Bone marrow (tissue), 2 donors: ENCODE measurements at places on chromosomes 3 and 15.

DNA sequence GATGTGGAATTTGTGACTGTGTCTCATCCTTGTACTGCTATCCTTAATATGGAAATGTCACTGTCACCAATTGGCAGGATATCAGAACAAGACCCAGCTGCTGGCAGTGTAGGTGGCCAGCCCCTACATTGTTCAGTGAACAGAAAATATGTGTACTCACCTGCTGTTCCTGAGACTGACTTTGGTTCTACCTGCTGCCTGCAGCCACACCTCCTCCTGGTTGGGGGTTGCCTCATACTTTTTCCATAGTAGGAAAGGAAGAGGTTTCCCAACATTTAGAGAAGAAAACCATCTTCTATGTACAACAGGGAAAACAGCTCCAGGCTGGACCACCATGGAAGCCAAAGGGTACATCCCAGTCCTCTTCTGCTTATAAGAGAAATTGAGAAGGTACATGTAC lies 35.9 kb downstream of the SLC12A1 start:
- no peak for DNase-seq

DNA sequence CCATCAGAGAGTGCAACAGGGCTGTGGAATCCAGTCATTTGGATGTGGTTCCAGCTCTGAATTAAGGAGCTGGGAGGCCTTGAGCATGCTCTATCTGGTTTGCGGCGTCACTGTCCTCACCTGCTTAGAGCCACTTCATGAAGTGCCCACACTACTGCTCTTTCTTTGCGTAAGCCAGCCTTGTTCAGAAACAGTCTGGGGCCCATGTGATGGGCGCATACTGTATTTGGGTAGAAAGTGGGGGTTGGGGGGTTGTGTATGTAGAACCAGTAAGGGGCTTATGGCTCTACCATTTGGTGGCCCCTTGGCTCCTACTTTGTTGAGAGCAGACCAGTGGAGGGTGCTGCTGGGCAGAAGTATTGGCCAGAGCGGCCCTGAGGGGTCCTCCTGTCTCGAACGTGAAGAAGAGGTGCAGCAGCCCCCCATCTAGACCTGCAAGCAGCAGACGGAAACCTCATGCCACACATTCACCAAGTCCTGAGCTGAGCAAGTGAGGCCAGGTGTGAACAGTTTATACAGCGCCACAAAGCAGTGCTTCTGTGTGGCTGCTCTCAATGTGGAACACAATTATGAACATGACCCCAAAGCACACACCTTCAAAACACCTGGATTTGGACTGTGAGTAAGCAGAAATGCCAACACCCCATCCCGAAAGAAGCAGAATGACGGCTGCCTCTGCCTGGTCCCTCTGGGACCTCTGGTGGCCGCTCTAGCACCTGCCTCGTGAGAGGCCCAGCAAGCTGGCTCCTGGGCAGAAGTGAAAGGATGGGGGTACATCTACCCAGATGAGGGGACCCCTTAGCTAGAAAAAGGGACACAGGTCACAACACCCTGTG lies 26.6 kb downstream of the SRPRB start:
- DNase-seq, result no peak

DNA sequence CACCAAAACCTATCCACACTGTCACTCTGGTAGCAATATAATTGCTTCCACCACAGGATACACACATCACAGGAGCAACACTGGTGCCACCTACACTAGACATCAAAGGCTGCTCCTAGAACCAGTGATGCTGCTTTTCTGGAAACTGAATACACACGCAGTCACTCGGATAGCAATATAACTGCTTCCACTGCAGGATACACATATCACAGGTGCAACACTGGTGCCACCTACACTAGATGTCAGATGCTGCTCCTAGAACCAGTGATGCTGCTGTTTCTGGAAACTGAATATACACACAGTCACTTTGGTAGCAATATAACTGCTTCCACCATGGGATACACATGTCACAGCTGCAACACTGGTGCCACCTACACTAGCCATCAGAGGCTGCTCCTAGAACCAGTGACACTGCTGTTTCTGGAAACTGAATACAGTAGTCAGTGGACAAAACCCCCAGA lies 6.9 kb upstream of the TNFSF10 start:
- no peak for DNase-seq

DNA sequence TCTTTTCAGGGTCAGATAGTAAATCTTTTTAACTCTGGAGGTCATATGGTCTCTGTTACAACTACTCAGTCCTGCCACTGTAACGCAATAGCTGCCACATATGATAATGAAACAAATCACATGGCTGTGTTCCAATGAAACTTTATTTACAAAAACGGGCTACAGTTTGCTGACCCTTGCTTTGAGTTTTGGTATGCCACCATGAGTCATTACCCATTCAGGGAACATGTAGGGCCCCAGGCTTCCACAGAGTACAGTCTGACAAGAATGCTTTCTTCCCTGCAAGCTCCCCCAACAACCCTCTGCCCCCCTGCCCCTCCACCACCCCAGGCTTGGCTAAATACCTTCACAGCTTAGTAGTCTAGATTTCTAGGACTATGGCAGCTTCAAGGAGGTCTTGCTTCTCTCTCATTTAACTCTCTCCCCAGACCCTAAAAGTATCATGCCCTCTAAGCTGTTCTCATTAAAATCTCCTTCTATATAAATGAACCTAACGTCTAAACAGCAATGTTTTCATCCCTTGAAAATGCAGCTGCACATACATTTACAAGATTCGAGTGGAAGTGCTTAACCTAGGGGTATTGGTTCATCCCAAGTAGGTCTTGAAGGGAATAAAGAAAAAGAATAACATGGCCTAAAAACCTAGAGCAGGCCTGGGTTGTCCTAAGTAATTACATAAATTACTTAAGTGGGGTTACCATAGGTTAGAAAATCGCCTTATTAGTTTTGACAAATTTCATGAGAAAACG lies 117.8 kb upstream of the PRICKLE2 start:
- no peak for DNase-seq

DNA sequence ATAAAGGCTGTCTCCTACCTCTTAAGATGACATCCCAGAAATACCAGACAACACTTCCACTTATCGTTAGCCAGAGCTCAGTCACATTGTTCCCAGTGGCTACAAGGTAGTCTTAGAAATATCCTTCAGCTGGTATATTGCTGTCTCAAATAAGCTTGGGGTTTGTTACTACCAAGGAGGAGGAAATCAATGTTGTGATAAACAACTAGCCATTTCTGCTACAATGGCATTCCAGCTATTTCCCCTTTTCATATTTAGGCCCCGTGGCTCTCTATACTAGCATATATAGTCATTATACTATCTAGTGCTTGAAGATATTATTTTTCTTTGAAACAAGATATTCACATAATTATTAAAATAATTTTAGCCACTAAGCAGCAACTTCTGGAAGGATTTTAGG lies 56.5 kb downstream of the VPS8 start:
- no peak for DNase-seq

GRCh38 chr3:190224863-190225692 lies 97.2 kb downstream of the CLDN1 start:
- DNase-seq, result peak; percentile 30

GRCh38 chr15:65533057-65533756 lies 2.9 kb downstream of the HACD3 start:
- no peak for DNase-seq

- no peak for DNase-seq
Measured at GRCh38 chr15:88954431-88955277, 41.5 kb upstream of the MFGE8 start.

DNA sequence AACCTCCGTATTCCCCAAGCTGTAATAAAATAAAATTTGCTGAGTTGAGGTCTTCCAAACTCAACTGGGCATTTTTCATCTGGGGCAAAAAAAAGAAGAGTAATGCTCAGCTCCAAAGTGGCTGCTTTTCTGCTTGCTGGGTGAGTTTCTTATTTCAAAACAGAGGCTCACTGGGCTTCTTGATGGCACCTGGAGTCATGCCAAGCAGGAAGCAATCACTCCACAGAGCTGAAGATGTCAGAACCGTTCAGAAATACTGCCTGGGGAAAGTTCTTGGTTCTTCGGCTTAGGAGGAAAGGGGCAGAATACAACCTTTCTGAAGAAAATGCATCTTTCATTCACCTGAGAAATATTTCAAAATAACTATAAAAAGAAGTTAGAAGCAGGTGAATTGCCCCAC lies 4.1 kb downstream of the CCR9 start:
- no peak for DNase-seq

GRCh38 chr3:135172191-135172869 lies 377.3 kb downstream of the EPHB1 start:
- no peak for DNase-seq

DNA sequence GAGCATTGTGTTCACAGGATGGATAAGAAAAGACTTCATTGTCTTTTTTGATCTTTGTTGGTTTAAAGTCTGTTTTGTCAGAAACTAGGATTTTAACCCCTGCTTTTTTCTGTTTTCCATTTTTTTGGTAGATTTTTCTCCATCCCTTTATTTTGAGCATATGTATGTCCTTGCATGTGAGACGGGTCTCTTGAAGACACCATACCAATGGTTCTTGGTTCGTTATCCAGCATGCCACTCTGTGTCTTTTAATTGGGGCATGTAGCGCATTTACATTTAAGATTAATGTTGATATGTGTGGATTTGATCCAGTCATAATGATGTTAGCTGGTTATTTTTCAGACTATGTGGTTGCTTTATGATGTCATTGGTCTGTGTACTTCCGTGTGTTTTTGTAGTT lies 687.0 kb downstream of the NAALADL2 start:
- no peak for DNase-seq

- DNase-seq, result no peak
Measured at GRCh38 chr3:183252118-183252782, 803 bp upstream of the B3GNT5 start.

DNA sequence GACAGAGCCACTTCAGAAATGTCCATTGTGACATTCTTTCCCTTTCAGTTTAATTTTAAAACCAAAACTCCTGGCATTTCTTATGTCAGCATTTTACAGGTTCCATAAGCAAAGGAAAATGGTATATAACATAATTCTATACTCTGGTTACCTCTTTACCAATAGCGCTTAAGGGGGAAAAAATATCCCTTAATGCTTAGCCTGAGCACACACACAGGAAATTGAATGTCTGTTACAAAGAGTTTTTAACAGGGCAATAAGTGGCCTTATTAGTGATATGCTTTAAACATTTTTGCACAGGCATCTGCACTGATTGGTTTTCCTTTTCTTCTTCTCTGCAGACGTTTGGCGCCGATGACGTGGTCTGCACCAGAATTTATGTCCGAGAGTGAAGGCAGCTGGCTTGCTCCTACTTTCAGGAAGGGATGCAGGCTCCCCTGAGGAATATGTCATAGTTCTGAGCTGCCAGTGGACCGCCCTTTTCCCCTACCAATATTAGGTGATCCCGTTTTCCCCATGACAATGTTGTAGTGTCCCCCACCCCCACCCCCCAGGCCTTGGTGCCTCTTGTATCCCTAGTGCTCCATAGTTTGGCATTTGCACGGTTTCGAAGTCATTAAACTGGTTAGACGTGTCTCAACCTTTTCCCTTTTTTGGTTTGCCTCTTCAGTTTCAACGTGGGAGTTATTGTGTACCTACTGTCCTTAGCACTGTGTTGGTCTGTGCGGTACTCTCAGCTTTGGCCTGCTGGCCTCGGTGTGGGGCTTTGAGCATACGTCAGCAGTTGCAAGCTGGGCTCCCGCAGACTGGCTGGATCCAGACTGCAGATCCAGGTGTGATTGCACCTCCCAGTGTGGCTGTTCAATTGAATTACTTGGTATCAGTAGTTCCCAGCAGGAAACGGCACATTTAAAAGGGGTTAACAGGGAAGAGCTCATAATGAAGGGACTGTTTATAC lies 7.7 kb downstream of the CRABP1 start:
- no peak for DNase-seq

DNA sequence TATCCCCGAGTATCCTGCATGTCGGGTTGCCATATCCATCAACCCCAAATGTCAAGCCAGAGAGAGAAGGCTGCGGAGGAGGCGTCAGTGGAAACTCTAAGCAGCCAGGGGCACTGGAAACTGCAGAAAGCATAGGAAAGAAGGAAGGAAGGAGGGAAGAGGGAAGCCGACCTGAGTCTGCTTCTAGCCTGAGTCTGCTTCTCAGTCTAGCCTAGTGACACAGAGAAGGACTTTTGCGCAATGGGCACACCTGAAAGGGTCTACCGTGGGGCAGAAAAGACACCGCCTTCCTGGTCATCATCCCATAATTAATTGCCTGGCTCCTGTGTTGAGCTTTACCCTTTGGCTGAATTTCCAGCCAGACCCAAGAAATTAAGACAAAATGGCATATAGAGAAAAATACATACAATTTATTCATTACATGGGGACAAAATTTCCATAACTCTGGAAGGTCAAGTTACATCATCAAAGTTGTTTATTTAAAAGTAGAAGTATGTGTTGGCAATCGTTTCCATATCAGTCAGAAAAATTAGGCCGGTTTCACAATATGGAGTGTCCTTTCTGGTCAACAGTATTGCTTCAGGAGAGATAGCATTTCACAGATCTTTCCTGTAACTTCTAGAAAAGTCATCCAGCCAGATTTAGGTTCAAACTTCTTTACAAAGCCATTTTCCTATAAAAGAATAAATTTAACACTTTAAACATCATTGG lies 10.3 kb downstream of the BCL2A1 start:
- no peak for DNase-seq

DNA sequence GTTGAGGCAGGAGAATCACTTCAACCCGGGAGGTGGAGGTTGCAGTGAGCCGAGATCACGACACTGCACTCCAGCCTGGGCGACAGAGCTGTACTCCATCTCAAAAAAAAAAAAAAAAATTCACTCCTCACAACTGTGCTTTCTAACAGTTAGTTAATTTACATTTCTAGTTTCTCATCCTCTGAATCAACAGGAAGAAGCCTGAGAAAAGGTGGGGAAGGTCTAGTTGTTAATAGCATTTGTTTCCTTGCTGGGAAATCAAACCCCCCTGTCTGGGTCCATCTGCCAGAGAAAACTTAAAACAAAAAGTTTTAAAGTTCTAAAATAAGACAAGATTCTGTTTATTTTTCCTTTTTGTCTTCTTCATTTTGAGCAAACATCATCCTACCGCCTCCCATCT lies 62.3 kb downstream of the TMEM39A start:
- no peak for DNase-seq

DNA sequence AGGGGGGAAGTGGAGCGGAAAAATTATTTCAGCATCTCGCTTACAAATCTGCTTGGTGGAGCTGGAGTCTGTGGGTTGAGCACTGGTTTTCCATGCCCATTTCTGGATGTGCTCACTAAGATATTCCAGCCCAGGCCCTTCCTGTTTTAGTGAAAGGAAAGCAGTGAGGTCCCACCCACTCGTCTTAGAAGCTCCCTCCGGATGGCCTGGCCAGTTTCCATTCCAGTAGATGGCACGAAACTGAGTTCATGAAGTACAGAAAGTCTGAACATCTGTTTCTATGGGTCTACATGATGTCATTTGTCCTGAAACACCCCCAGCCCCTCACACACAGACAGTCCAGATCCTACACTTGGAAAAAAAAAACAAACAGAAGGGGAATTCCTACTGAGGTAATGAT lies 31.9 kb upstream of the THSD4 start:
- DNase-seq, result no peak

GRCh38 chr15:74312445-74313007 lies 54.9 kb downstream of the CYP11A1 start:
- DNase-seq, result no peak

GRCh38 chr3:66823009-66823397 lies 175.1 kb upstream of the KBTBD8 start:
- DNase-seq, result no peak

GRCh38 chr3:66354001-66354400 lies 133.2 kb downstream of the SLC25A26 start:
- no peak for DNase-seq
